ENCODE measurements at places on chromosomes 3 and 15.

- no peak for DNase-seq
Measured at GRCh38 chr3:194245975-194246561, 105.1 kb downstream of the CPN2 start.

DNA sequence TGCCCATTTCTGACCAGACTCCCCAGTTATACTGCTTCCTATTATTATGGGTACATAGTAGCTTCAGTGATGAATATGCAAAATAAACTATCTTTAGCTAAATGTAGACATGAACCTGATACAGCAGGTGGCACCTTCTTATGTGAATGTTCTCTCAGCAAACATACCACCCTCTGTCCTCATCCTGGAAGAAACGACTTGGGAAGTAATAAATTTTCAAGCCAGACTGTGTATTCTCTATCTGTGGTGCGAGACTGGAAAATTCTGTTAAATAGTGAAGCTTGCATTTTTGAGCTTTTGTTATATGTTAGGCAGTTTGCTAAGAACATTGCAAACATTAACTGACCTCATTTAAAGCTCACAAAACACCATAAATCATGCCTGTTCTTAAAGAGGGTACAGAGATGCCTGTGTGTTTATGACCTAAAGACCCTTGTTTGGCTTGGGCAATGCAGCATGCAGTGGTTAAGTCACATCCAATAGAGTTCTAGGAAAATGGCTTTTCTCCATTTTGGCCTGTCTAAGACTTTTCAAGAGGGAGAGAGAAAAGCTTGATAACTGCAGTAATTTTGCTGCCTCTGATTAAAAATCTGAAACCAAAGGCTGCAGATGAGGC lies 287.1 kb downstream of the NEK10 start:
- no peak for DNase-seq

DNA sequence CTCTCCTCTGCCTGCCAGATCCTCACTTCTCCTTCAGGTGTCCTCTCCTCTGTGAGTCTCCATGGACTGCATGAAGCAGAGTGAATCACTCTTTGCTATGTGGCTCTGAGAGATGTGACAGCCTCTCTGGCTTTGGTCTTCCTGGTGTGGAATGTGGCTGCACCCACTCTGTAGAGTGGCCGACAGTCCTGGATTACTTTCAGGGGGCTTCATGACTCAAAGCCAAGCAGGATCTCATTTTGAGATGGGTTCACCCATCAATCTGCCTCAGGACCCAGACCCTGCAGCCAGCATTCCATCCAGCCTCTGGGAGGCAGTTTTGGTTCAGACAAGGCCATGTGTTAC lies 221.9 kb upstream of the LYSMD4 start:
- DNase-seq, result no peak

DNA sequence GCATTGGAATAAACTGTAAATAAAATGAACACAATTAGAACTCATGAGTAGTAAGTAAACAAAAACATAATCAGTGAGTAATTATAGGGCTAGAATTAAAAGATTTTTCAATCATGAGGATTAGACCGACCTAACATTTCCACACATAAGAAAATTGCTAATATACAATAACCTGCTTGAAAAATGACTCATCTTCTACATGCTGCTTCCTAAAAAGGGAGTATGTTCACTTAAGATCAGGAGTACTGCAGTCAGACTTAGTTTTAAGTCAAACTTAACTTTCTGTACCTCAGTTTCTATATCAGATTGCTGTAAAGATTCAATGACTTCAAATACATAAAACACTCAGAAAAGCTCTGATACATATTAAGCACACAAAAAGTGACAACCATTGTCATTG lies 22.6 kb upstream of the NEK10 start:
- DNase-seq, result no peak

GRCh38 chr3:184503647-184504046 lies 57.9 kb upstream of the EPHB3 start:
- no peak for DNase-seq

- DNase-seq, result no peak
Measured at GRCh38 chr15:101578443-101578894, 73.7 kb downstream of the TM2D3 start.

DNA sequence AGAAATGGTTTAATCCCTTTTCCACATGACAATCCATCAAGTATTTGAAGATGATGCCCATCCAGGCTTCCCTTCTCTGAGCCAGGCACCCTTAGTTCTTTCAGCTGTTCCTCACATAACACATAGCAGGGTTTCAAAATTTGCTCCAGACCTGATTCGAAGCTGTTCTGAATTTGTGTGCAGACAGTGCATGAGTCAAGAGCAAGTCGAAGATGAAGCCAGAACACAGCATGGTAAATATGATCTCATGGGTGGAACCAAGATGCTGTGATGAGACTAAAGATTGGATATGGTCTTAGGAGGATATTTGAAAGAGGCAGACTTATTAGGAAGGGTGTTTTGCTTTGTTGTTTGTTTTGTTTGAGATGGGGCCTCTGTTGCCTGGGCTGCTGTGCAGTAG lies 32.6 kb upstream of the PDE8A start:
- no peak for DNase-seq

DNA sequence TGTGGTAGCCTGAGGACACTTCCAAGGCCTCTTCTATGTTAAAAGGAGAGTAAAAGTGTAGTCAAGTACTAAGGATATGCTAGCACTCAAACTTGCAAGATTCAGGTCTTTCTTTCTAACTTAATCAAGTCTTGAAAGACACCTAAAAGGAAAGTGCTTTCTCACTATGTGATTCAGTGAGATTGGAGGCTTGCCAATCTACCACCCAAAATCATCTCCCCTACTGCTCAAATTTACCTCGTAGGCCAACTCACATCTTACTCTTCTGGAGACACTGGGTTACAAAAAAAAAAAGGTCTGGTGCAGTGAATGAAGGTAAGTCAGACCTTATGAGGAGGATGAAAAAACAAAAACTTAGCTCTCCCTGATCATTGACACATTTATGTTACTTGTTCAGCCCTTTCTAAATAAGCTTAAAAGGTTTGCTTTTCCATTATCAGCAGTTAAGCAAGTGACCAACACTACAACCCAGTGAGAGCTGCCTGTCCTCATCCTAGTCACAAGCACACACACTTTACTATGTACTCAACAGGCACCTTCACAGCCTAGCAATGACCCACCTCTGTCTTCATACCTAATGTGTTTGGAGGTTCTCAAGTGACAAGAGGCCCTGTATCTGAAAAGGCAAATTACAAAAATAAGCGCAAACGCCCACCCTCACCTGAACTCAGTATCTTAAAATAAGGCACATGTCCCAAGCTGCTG lies 19.6 kb downstream of the SUMF1 start:
- DNase-seq, result no peak

- no peak for DNase-seq
Measured at GRCh38 chr3:162998205-162998604, 1501.6 kb downstream of the OTOL1 start.

DNA sequence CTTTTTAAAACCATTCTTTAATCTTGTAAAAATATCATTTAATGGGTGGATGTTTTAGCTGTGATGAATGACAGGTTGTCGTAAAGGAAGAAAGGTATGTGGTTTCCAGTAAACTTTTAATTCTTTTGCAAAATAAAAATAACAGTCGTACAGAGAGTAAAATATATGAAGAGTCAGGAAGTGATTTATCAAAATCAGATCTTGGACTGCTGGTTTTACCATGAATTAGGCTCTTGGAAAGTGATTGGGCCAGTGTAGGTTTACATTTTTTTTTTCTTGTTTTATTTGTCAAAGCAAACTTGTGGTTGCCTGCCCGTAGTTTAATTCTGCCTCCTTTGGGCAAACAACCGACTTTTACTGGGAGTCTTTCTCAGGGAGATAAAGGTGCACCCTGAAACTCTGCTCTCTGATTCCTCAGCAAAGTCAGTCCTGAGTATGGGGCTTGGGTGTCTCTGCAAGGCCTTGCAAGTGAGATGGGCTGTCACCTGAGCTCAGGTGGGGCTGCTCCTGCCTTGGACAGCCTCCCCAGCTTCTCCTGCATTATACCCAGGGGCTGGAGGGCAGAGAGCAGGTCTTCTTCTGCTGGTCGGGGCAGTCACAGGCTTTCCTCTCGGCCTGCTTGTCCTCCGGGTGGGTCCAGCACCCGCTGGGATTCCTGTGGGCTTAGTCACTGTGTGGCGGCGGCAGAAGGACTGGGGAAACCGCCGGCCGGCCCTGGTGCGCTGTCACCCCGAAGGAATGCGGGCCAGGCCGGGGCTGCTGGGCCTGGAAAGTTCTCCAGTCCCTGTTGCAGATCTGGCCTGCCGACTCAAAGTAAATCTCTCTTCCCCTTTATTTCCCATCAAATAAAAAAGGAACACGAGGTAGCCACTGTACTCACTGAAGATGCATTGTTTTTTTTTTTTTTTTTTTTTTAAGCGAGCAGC lies 79.0 kb downstream of the IGF1R start:
- no peak for DNase-seq

DNA sequence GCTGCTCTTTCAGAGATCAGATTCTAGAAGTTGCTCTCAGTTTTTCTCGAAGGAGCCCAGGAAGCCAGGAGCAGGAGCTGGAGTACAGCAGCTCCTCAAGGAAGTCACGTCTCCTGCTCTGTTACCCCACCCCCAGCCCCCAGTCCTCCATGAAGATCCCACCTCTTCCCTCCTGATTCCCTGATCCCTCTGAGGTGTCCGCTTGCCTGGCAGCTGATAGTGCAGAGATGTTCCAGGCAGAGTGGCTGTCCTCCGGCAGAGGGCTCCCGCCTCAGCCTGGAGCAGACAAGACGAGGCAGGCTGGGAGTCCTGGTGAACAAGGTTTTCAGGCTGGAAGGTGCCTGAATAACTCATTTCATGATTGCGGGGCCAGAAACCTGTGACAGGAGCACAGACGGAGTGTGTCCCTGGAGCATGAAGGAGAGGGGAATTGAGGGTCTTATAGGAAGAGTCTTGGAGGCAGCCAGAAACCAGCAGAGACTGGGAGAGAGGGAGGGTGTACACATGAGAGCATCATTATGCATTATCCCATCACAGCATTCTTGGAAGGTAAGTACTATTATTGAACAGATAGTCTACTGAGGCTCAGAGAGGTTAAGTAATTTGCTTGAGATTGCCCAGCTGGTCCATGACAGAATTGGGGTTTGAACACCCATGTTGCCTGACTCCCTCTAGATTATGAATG lies 1.2 kb downstream of the HRH1 start:
- no peak for DNase-seq

GRCh38 chr15:58469432-58470353 lies 37.9 kb downstream of the LIPC start:
- DNase-seq, result no peak

GRCh38 chr3:115626006-115626409 lies 2.7 kb downstream of the GAP43 start:
- no peak for DNase-seq

GRCh38 chr3:177835008-177835407 lies 637.7 kb upstream of the TBL1XR1 start:
- no peak for DNase-seq

DNA sequence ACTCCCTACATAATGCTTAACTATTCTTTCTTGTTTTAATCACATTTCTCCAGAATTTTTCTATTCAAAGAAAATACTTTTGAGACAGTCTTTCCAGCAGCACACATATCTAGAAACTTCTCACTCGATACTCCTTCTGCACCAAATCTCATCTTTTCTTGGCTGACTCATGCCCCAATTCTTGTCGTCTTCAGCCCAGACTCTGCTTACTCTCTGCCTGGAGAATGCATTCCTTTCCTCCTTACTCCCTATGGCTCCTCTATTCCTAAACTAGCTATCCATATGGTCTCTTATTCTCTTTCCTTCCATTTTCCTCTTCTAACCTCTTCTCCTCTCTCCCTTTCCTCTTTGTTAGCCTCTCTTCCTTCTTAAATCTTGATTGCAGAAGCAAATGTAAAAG lies 158.7 kb downstream of the GBE1 start:
- no peak for DNase-seq

DNA sequence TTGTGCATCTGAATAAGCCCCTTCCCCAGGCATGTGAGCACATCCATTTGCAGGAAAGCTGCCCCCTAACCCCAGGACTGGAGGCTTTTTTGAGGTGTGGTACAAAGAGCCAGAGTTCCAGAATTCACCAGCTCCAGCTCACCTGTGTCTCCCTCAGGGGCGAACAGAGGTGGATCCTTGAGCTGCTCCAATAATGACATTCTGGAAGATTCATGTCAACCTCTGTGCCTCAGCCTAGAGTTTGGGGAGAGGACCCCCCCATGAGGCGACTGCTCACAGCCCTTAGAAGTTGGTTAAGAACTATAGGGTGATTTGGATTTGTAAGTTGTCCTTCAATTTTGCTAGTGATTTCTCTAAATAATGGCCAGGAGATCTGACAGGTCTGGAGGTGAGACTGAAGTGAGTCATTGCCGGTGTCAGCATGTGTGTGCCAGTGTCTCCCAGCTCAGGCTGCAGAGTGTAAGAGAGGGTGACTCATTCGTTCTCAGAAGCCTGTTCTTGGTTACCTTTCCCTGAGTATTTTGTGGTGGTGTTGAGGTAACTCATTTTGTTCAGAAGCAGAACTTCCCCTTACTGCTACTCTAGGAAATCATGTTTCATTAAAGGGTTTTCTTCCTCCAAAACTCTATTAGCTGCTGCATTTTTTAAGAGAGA lies 136.9 kb upstream of the TOPAZ1 start:
- DNase-seq, result peak; percentile 35

- DNase-seq, result no peak
Measured at GRCh38 chr15:67035886-67036285, 29.5 kb upstream of the SMAD3 start.

DNA sequence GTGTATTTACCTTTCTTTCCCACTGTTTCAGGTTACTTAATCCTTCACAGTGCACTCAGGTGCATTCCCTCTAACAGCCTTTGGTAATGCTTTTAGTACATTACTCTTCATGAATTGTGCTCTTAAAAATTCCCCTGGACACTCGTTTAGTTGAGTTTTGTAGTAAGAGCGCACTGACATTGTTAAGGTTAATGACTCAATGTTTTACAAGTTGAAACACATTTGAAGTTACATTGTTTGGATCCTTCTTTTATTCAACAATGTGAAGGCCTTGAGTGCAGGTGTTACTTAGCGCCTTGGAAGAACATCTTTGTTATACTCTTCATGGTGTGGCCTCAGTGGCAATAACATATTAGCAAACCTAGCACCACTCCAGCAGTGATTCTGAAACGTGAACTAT lies 739.6 kb downstream of the NAALADL2 start:
- DNase-seq, result no peak

DNA sequence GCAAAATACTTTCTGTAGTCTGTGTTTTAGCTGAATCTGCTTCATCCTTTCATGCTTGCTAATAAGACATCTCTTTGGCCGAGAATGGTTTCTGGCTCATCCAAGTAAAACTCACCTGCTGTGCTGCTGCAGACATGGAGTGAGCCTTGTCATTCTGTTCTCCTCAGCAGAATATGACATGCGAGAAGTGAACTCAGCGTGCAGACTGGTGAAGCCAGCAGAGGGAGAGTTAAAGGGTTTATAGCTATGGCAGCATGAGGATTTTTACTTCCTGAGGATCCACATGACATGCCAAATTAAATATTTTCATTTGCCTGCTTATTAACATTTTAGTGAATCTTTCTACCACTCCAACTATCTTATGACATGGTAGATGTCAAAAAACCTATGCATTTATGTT lies 658.4 kb upstream of the NECTIN3 start:
- no peak for DNase-seq

DNA sequence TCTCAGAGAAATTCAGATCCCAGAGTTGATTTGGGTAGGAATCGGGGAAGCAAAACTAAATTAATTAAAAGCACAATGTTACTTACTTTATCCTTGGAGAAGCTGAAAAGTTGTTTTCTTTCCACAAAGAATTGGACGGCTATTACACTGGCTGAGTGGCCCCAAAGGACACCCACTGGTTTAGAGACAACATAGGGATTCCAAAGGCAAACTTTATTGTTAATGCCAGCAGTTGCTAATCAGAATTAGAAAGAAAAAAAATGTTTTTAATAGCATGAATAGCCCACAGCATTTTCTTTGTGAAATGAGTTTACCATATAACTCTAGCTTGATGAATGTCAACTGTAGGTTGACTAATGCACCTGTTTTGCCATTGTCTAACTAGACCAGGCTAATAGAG lies 51.7 kb downstream of the WDR49 start:
- DNase-seq, result no peak

Measured in stimulated activated CD4-positive, alpha-beta T cell treated with anti-CD3 and anti-CD28 coated beads, Interleukin-12 subunit alpha, Interleukin-12 subunit beta, amount 100 ng/mL, for 4 hours (primary cell).